ENCODE measurements at places on chromosomes 7 and 10.

- DNase-seq, result no peak
Observed at GRCh38 chr7:139773371-139773770, 4.4 kb downstream of the HIPK2 start.

DNA sequence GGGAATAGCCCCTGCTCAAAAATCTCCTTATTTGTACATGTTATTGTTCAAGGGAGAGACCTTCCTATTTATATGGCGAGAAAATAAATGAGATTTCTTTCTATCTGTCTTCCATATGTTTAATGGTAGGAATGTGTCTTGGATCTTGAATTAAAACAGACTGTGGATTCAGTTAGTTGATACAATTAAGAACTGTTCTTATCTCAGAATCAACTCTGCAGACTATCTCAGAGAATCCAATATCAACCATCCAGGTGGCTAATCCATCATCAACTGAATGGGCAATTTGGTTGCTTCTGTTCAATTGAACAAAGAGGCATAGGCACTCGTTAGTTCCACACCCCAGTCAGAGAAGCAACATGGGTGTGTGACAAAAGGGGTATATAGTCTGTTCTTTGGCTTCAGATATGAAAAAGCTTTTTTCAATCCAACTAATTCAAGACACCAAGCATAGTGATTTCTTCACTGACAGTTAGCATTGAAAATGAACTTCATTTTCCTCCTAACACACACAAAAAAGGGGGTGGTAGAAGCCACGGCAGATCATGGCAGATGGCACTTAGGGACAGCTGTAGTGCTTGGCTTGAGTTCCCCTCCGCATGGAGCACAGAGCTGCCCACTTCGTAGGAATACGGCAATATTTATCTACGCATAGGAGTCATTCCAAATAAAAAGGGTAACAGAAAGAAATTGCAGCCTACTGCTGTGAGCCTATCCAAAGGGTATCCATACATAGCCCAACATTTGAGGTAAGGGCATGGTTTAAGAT is 135.9 kb downstream of the KIAA1217 start:
- no peak for DNase-seq

DNA sequence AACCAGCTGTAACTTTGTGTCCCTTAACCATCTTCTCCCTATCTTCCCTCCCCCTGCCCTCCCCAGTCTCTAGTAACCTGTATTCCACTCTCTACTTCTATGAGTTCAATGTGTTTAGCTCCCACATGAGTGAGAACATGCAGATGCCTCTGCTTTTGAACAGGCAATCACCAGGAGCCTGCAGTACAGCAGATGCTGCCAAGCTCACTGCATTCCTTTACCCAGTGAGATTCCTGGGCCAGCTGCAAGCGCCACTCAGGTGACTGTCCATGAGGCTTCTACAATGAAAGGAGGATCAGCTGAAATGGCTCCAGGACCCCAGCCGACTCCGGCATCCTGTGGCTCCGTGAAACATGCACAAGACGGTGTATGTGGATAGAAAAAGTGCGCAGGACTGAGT is 15.7 kb downstream of the GRID1 start:
- DNase-seq, result no peak

DNA sequence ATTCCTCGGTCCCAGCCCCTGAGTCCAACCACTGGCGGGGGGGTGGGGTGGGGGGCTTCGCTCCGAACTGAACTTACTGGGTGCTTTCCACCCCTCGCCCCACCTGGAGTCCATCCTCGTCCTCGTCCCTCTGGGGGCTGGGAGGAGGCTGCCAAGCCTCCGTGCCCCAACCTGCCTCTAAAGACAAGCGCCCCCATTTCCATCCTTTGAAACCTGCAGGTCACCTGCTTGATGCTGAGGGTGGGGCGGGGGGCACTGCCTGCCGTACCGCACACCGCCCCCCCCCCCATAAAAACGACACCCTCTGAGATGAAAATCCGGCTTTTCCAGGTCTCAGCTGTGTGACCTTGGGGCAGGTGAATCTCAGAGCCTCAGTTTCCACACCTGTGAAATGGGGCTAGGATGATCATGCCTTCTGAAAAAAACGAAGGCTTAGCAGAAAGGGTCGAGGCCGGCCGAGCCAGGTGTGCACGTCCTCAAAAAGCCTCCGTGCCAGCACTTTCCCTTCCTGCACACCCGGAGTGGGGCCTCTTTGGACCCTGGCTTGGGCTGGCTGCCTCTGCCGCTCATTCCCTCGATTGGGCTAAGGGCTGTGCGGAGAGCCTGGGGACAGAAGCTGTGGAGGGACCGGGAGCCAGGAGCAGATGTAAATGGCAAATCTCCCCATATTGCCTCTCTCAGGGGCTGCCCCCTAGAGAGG is 967 bp downstream of the ELFN1 start:
- no peak for DNase-seq

GRCh38 chr7:80895056-80895455 is 23.8 kb downstream of the SEMA3C start:
- DNase-seq, result no peak

Measured in K562 (cell line).